RCC 7860 (cell line): ENCODE measurements at places on chromosomes 5 and 9.

- no peak for DNase-seq
Observed at GRCh38 chr5:125042261-125042890, 295.9 kb upstream of the ZNF608 start.

- DNase-seq, result no peak
Observed at GRCh38 chr5:165185716-165186115, 1680.3 kb downstream of the MAT2B start.

GRCh38 chr9:75105841-75106240 lies 17.5 kb downstream of the OSTF1 start:
- no peak for DNase-seq

DNA sequence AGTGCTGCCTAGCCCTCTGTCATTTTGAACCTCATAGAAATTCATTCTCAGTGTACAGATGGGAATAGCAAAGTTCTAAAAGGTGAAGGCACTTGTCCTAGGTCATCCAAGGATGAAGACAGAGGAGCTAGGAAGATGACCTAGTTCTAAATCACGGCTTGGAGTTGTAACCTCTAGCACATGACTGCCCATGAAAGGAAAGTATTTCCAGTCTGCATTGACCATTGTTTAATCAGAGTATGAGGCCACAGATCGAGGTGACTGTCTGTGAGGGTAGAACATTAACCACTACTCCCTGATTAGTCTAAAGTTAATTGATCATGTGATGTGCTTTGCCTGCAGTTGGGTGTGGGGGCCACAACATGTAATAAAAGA lies 674 bp upstream of the TNFSF15 start:
- DNase-seq, result peak; percentile 14
